Urothelium cell line (cell line): ENCODE measurements at places on chromosomes 2 and 18.

GRCh38 chr2:176755537-176756135 is 457.0 kb upstream of the HNRNPA3 start:
- DNase-seq = no peak

DNA sequence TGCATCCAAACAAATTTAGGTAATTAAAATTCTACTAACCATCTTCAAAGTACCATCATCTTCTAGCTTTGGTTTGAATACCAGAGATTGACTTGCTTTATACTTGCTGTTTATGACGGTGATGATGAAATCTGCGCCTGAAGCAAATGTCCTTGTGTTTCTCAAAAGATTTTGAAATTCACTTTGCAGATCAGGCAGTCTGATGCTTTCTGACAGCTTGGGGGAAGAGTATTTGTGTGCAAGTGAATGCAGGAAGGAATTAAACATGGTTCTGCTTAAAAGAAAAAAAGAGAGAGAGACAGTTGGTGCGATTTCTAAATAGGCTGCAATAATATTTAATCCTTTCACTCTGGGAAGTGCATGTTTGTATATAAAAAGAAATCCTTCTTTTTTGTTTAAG is 29.6 kb downstream of the CSRNP3 start:
- no peak for DNase-seq

DNA sequence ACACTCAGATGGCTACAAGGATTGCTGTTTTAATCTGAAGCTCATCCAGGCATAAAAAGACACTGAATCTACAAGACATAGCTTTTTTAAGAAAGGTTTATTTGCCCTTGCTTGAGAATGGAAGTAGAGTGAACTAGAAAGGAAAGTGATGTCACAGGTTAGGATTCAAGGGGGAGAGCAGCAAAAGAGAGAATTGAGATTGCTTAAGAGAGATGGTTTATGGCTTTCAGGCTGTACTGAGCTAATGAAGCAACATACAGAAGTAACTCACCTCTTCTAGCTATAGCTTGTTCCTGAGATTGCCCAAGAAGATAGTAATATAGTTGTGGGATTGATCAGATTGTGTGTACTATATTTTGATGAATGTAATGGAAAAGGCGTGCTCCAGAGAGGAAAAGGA is 26.1 kb upstream of the ACVR2A start:
- no peak for DNase-seq

- DNase-seq = no peak
Observed at GRCh38 chr2:224310943-224311625, 90.8 kb downstream of the FAM124B start.

DNA sequence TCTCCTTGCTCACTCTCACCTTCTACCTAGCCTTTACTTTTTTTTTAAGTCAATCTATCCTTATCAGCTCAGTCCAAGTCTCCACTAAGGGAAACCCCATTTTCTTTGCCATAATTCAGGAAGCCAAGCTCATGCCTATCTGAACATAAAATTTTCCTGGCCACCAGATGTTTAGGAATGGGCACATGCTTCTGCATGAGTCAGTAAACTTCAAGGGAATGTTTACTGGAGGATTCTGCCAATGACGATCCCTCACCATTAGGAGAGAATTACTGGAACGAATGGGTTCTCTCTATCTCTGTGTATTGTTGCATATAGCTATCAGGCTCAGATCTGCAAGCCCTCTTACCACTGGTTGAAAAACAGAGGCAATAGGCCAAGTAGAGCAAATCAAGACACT is 731.7 kb upstream of the ZNF804A start:
- DNase-seq = peak; percentile 4
